Stimulated activated CD4-positive, alpha-beta T cell treated with anti-CD3 and anti-CD28 coated beads, Interleukin-12 subunit alpha, Interleukin-12 subunit beta, amount 100 ng/mL, for 48 hours (primary cell): ENCODE measurements at places on chromosomes 12 and 14.

DNA sequence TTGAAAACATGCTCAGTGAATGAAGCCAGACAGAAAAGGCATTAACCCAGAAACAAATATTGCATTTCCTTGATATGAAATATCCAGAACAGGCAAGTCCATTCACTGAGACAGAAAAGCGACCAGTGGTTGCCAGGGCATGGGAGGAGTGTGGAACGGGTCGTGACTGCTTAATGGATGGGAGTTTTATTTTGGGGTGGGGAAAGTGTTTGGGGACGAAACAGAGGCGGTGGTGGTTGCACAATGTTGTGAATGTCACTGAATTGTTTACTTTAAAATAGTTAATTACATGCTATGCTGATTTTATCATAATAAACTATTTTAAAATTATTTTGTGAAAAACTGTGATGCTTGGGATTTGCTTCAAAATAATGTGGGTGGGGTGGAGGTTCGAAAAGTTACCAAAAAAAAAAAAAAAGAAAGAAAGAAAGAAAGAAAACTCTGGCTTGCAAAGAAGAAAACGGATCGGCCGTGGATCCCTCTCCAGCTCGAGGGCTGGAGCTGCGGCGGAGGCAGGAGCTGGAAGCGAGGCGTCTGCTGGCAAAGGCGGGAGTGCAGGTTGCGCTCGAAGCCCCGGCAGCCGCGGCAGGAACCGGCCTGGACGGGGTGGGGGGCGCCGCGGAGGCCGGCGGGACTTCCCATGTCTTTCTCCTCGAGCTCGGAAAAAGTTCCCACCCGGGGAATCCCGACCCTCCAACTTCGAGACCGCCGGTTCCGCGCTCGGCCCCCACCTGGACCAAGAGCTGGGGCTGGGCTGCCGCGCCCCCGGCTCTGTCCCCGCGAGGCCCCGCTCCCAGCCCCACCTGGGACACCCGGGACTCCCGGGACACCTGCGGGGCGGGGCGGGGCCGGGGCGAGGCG is 524 bp upstream of the P2RX2 start:
- DNase-seq: no peak

- DNase-seq: no peak
Observed at GRCh38 chr12:103373088-103373523, 122.7 kb downstream of the C12orf42 start.

DNA sequence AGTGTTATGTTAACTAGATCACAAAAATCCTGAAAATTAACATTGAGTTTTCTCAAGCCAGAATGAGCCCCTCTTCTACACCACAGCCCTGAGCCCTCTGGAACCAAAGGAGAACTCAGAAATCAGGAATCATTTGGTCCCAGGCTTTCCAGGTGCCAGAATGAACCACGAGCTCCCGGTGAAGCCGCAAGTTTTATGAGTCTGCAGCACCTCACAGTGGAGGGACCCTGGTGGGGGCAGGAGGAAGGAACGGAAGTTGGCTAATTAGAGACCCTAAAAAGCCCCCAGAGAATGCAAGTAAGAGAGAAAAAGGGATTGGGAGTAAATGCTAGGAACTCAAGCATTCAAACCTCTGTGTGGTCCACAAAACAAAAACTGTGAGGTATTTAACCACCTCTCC is 52.9 kb upstream of the BCL2L14 start:
- no peak for DNase-seq

DNA sequence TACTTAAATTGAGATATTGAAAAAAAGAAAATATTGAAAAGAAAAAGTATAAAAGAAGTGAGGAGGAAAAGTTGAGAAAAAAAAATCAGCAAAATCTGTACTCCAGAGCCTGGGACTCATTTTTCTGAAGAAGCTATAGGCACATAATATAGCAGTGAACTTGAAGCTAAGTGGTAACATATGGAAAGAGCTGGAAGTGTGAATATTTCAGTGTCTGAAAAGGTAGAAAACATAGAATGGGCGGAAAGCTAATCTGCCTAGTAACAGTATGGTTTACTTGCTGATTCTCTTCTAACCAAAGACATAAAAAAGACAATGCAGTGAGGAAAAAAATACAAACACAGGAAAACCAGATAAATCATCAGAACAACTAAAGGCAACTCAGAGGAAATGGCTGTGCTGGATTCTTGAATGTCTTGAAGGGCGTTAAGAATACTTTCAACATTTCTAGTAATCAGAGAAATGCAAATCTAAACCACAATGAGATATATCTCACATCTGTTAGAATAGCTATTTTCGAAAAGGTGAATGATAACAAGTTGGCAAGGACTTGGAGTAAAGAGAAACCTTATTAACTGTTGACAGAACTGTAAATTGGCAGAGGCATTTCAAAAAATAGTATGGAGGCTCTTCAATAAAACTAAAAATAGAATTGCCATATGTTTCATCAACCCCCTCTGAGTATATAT is 784.6 kb downstream of the LRFN5 start:
- no peak for DNase-seq

GRCh38 chr14:100660882-100661635 is 65.6 kb upstream of the DLK1 start:
- DNase-seq: no peak

DNA sequence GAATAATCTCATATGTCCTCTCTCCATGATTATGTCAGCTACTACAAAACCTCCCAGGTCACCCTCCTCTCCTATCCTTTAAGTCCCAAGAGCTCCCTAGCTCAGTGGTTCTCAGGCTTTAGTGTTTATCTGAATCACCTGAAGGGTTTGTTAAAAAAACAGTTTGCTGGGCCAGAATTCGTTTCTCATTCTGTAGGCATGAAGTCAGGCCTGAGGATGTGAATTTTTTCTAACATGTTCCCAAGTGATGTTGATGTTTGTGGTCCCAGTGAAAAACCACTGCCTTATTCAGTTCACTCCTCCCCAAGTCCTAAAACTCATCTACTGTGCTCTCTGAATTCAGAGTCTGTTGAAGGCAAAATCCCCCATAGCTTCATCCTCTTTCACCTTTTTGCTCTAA is 241.4 kb downstream of the ETNK1 start:
- DNase-seq: no peak

GRCh38 chr12:1282670-1283315 is 291.8 kb downstream of the ERC1 start:
- no peak for DNase-seq

DNA sequence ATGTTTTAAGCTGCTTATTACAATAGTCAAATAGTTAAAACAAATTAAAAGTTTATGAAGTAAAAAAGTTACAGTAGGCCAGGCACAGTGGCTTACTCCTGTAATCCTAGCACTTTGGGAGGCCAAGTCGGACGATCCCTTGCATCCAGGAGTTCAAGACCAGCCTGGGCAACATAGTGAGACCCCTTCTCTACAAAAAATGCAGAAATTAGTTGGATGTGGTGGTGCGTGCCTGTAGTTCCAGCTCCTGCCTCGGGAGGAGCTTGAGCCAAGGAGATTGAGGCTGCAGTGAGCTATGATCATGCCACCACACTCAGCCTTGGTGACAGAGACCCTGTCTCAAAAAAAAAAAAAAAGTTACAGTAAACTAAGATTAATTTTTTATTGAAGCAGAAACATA is 142.6 kb downstream of the MIPOL1 start:
- DNase-seq: no peak

DNA sequence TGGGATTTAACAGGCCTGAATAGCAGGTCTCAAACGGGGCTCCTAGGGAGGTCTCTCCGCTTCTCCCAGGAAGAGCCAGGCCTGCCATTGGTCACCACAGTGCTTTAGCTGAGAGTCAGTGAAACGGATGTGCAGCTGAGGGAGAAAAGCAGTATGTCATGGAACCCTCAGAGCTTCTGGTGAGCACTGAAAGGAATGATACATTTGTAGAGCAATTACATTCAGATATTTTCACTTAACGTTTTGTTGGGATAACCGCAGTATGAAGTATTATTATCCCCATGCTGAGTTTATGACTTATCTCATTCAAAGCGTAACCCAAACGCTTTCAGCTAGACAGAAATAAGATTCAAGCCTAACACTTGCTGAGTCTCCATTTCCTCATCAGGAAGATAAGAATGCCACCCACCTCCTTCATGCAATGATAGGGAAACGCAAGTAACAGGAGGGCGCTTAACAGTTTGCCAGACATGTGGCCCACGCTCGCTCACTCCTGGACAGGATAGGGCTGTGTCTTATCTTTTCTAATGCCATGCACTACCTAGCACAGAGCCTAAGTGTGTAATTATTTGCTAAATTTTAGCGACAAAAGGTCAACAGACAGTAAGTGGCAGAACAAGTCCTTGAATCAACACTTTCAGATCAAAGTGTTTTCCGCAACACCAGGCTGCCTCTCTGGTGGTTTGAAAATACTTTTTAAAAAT is 28.2 kb downstream of the DAD1 start:
- DNase-seq: no peak

- DNase-seq: no peak
Observed at GRCh38 chr14:52801014-52801712, 9.8 kb upstream of the GNPNAT1 start.

- DNase-seq: no peak
Observed at GRCh38 chr14:31596342-31597095, 35.3 kb downstream of the NUBPL start.

GRCh38 chr14:79734151-79734550 is 477.2 kb downstream of the DIO2 start:
- DNase-seq: no peak

DNA sequence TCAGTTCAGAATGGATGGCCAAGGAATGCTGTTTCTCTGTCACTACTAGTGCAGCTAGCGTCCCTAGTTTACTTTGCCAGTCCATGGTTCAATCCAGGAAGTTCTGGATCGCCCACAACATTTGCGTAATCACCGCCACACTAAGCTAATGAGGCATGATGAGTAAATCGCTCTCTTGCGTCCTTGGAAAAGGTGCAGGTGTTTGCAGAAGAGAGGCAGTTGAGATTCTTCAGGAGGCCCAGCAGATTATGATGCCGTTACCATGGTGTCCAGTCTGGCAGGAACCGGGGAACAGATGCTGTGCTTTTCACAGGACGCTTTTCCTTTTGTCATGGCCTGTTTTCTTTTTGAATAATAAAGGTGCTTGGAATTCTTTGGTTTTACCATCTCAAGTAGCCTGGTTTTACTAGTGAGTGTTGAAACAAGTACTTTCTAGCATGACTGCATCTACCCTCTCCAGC is 9.0 kb downstream of the TPH2 start:
- no peak for DNase-seq
